ENCODE measurements at places on chromosomes 4 and X.

DNA sequence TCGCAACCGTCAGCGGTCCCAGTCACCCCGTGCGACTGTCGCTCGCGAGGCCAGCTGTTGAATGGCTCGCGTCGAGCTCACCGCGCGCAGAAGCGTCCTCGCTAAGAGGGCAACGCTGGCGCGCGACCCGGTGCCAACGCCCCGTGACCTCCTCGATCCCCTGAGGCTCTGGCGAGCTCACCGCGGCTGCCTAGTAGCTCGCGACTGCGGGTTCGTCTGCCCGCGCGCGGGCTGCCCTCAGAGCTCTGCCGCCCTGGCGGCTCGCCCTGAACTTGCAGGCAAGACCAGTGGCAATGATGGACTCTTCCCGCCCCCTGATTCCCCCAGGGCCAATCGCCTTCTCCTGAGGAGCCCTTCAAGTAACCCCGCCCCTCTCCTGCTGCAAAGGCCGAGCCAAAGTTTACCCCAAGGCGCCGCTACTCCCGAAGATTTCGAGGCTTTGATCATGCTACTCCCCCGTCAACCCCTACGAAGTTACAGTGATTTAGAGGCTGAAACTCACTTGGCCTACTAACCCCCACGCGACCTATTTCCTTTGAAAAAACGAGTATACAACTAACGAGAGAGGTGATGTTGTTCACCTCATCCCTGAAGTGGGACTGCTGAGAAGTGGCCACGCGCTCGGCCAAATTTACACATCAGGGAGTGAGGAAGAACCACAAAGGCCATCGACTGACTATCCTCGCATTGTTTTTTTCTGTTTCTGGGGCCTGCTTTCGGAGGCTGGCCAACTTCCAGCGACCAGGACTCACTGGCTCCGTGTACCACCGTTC is 37.5 kb downstream of the PGRMC1 start:
- peak; percentile 18 for DNase-seq

DNA sequence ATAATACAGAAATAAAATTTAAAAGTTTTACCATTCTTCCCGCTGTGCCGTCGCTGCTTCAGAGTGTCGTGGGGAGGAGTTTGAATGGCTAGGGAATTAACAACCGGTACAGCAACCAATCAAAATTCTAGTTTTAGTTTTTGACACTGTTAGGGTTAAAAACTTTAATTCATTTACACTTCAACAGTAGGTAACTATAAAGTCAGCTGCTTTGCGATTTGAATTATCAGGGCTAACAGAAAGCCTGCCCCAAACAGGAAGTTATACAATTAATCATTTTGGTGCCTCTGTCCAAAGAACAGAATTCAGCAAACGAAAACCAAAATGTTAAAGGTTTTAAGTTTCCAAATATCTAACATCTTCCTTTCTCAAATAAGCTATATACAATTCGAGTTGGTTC is 2.3 kb downstream of the HNRNPD start:
- DNase-seq = no peak

DNA sequence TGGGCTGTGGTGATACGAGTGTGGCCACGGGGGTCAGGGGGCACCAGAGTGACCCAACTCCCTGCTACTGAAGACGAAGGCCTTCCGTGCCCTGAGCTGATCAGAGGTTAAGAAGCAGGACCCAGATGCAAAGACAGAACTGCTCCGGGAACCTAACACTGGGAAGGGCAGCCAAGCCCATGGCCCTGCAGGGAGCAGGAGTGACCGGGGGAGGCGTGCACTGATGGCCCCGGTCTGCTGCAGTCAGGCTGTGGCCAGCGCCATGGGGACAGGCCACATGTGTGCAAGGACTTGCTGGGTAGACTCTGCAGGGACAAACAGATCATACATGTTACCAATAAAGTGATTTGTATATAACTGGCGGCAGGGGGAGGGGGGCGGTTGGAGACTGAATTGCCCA is 74.6 kb downstream of the ACOX3 start:
- DNase-seq = no peak

DNA sequence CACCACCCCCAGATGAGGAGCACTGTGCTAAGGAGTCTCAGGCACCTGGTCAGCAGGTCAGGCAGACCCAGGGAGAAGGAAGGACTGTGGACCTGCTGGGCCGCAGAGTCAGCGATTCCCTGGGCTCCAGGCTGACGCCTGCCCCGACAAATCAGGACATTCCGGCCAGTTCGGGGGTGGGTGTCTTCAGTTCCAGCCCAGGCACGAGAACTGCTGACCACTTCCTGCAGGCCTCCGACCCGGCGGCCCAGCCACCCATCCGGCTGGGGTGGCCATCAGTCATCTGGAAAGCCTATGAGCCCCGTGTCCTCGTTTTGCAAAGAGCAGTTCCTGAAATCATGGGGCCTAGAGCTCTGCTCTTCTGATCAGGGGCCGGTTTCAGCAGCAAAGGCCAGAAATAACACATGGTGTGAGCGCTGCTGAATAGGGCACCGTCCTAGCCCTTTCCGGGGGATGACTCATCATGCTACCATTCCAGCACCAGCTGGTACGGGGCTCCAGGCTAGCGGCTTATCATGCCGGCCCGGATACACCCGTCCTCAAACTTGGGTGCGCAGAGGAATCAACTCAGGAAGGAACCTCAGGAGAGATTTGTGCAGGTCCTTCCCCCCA is 7.8 kb upstream of the SH3TC1 start:
- no peak for DNase-seq

DNA sequence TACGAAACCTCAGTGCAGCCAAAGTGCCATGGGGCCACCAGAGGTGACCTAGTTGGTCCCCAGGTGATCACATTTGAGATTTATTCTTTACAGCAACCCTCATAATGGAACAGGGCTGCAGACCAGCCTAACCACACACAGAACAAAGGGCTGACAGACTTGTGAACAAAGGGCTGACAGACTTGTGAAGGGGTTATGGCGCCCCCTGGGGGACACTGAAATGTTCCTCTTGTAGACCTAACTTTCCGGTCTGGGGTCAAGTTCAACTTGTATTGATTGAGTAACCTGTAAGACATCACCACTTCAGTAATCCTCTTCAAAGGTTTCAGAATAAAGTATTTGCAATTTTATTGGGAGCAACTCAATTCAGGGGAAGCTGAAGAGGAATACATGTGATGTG is 175.9 kb upstream of the RPS6KA3 start:
- peak; percentile 75 for DNase-seq

DNA sequence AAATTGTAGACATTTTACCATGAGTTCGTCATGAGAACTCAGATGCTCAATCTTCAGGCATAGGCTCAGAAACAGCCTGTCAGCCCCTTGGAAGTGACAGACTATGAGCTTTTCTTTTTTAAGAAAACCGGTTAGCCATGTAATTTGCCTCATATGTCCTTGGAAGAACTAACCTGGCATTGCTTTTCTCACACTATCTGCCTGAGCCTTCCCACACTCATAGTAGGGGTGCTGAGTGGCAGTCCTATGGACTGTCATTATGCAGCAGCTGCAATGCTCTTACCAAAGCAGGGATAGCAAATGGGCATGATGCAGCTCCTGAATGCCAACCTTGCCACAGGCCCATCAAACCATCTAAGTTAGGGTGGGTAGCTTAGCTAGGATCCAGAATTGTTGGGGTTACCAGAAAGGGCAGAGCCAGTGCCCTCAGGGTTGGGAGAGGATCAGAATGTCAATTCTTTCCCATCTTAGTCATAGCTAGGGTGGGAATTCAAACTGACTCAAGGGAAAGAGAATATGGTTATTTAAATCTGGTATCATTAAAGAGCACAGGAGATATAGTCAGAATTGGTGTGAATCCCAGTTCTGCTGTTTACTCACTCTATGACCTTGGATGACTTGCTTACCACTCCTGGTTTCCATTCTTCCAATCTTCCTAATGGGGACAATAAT is 230.6 kb upstream of the CPEB2 start:
- DNase-seq = no peak

DNA sequence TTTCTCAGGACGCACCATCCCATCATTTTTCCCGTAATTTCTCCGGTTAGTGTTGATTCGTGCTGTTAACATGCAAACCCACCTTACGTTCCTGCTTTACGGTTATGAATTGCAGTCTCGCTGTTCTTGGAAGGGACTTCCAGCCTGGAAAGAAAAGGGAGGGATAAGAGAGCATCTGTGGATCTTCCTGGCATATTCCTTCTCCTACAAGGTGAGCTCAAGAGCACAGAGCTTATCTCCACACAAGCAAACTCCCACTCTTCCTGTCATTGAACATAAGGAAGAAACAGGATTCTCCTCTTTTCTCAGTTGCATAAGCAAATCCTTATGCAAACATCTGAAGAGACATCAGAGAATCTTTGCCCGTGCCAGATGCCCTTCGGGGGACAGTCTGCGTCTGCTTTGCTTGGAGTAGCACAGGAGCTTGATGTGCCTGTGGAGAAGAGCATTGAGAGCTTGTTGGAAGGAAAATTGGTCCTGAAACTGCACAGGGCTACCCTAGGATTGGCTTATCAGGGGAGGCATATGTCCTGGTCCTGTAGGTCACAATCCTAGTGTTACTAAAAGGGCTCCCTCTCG is 127.0 kb downstream of the ASMT start:
- no peak for DNase-seq

All from activated CD4-positive, alpha-beta T cell treated with anti-CD3 and anti-CD28 coated beads for 24 hours (primary cell).